ENCODE measurements at places on chromosomes 3 and 15. TPM values are rescaled to one million over a fixed set of nuclear protein-coding genes. Genes with fewer than 3 reads are reported as not detected.

GRCh38 chr3:47716656-47717055, 65.0 kb downstream of the SMARCC1 start:
- DNase-seq: no peak

DNA sequence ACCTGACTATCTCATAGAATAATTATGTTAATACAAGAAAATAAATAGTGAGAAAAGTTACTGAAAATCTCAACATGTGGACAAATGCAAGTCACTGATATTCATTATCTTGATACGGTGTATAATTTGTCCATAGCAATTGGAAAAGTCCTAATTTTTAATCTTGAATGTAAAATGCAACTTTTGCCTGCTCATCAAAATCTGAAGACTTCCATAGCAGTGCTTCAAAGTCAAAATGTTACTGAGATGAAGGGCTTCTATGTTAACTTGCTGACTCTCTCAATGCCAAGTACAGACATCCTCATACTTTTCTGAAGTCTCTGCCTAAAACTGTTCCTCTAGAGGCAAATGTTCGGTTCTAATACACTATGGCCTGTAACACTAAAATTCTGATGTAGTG, 1300.1 kb upstream of the EPHA6 start:
- DNase-seq: no peak

DNA sequence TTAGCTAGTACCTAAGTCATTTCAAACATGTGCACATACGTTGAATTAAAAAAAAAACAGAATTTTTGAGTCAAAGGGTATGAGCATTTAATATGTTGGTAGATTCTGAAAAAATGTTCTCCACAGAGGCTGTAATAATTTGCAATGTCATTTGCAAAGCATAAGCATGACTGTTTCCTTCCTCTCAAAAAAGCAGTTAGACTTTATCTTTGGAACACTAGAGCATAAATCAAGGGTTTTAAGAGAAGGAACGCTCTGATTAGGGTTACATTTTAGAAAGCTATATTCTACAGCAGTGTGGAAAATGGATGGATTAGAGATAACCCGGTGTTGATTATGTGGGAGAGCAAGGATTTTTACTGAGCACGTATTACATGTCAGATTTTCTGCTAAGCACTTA, 193.7 kb downstream of the WDR72 start:
- no peak for DNase-seq

GRCh38 chr3:15899388-15899787, 101.6 kb upstream of the ANKRD28 start:
- no peak for DNase-seq

GRCh38 chr3:190169243-190169642, 48.5 kb upstream of the P3H2 start:
- DNase-seq: no peak

DNA sequence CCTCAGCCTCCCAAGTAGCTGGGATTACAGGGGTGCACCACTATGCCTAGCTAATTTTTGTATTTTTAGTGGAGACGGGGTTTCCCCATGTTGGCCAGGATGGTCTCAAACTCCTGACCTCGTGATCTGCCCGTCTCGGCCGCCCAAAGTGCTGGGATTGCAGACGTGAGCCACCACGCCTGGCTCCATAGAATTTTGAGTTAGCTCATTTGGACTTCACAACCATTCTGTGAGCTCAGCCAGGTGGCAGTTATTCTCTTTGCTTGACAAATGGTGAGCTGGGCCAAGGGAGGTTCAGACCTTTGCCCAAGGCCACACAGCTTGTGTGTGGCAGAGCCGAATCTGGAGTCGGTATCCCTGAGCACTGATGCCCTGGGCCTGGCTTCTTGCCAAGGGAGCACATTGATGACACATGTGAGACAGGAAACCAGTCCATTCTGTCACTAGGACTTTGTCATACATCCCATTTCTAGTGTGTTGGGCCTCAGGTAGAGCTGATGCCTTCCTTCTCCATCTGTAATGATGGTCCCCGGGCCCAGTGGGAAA, 17.6 kb downstream of the PODXL2 start:
- DNase-seq: no peak

DNA sequence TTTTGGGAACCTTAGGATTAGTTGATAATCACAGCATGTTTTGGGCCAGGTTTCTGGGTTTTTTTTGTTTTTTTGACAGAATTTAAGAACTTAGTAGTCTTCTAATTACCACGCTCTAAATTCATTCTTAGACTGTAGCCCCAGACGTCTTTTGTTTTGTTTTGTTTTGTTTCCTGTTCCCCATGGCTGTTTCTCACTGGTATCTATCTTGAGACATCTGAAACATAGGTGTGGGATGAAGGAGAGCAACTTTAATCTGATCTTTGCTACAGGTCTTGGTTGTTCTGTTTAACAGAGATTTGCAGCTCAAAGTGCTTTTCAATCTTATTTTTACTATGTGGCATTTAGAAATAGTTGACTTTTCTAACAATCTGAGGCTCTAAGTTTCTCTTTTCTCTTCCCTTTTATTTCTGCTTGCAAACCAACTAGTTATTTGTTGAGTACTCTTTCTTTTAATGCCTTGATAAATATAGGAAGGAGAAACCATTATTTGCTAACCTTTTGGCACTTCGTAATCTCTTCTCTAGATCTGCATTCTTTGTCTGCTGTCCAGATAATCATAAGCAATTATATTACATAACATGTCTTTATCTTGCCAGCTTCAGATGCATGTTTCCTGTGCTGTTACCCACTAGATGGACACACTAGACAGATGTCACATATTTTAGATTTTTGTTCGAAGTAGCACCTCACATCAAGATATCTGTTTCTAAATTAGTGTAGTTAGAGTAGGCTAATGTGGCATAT, 40.9 kb downstream of the FBXL2 start:
- no peak for DNase-seq

DNA sequence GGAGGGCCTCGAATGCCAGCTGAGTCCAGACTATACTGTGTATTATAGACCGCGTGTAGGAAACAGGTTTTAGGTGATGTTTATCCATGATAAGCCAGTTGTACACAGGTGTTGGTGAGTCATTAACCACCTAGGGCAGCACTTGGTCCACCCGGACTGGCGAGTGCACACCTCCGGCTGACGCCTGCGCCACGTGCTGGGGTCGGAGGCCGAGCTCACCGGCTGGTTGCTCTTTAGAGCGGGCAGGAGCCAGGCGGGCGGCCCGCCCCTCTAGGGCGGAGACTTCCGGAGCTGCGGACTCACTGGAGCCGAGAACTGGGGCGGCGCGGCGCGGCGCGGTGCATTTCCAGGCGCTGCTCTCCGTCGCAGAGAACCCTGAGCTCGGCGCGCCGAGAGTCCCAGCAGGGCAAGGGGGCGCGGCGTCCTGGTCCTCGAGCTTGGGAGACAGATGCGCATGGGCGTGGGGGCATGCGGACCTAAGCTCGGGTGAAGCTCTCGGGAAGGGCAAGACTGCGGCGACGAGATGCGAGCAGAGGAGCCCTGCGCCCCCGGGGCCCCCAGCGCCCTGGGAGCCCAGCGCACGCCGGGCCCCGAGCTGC, at the start of gene ESYT3:
TSS of gene ESYT3 (plus strand) at position 341 of the 599 bp plus-strand sequence. CDS start at position 524, 183 bp downstream.
- peak; percentile 92 for DNase-seq

GRCh38 chr3:195312714-195313113, 41.8 kb upstream of the XXYLT1 start:
- DNase-seq: no peak

The ZNF80 gene
- total RNA-seq: not detected
